ENCODE measurements at places on chromosomes 3 and 15.

DNA sequence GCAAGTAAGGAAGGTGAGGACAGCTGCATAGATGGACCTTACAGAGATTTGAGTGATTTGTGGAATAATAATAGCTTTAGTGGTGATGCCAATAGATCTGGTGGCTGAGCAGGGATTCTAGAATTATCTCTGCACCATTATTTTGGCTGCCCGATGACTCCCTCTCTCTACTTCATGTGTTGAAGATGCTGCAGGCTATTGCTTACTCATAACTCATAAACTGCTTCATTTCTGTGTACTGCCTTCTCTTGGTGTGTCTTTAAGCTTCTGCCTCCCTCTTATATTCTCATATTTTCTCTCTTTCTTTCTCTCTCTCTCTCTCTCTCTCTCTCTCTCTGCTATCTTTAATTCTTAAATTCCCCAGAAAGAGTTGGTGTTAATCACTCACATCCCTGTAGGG is 256.0 kb upstream of the TRIM42 start:
- DNase-seq = no peak

DNA sequence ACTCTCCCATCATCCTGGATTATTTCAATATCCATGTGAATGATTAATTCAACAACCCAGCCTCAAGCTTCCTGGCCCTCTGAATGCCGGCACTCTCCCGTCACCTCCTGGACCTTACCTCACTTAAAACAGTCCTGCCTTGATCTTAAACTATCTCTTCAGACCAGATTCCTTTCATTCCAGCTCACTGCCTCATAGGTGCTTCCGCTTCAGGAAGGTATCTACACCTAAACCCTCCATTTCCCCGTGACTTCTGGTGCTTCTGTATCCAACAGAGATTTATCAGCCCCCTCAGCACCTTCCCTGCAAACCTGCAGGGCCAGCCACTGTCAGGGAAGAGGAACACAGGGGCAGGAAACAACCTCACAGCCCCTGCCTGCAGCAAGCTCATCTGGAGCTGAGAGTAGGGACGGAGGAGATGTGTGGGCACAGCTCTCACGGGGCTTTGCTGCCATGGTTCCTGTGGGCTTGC is 98.9 kb upstream of the TJP1 start:
- DNase-seq = no peak

DNA sequence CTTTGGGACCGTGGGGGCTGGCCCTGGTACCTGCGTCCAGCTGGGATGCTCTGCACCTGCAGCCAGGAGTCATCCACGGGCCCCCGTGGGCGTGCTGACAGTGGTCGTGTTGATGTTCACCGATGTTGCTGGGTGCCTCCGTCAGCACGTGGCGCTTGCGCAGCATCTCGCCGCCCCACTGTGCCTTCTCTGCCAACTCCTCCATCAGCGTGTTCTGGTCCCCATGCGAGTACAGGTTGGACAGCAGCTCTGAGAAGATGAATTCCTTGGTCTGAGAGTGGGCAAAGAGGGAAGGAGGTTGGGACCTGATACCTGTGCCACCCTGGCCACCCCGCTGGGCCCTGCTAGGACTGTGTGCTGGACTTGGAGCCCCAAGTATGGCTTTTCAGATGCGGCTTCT is 61.4 kb downstream of the ADAMTS7 start:
- no peak for DNase-seq

DNA sequence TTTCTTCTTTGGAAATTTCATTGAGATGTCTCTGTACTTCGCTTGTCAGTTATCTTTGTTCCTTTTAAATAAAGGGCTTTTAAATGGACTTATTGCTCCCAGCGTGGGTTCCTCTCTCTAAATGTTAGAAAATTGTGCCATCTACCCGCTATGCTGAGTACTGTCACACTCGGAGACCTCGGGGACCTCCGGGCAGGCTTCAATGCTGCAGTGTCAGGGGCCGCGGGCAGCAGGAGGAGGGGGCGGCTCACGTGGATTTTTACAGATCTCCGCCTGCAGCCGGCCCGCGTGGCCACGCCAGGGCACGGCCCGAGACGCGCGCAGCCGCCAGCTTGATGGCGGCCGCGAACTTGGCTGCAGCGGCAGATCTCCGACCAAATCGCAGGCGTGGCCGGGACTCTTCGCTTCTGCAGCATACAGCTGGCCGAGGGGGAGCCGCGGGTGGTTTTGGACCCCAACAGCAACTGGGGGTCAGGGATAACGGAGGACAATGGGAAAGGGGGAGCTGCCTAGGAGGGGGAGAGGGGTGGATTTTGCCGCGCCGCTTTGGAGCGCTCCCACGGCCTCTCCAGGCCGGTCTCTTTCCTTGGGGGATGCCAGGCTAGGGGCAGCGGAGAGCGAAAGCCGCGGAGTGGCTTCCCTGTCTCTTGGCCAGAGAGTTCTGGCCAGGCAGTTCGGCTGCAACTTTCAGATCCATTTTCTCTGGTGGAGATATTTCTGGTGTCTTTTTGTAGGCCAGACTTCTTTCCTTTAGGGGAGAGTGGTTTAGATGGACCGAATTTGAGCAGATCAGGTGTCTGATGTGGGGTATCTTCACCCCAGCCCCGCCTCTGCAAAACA is 15.3 kb downstream of the NR2F2 start:
- peak; percentile 50 for DNase-seq

DNA sequence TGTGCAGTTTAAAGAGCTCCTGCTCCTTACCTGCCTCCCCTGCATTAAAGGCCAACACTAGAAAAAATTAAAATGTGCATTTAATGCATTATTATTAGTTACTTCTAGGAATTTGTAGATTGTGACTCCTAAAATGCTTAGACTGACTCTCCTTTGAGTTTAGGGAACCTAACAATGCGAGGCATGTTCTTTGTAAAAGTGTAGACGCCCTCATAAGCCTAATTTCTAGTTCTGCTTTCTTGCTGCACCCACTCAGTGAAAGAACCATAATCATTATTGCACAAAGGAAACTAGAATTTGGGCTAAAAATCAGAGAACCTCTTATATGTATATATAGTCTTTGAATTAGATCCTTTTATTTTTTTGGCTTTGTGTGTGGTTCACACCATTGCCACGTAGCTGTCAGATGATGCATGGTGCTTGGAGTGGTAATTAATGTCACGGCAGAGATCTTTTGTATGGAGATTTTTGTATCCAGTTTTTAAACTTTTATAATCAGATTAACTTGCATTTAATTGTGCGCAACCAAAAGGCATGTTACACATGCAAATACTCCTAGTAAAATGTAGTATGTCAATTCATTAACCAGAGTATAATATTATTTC is 710 bp downstream of the ABHD10 start:
- no peak for DNase-seq

GRCh38 chr15:67010898-67011616 is 54.3 kb upstream of the SMAD3 start:
- DNase-seq = no peak

GRCh38 chr3:121871430-121871829 is 22.8 kb upstream of the SLC15A2 start:
- no peak for DNase-seq

- DNase-seq = no peak
Observed at GRCh38 chr3:21705769-21706168, 45.2 kb downstream of the ZNF385D start.

GRCh38 chr3:63972987-63973386 is 50.3 kb downstream of the PSMD6 start:
- no peak for DNase-seq

Data from NCI-H1417 treated with DMSO at 0.1 percent for 48 hours (cell line).